RWPE2 (cell line): ENCODE measurements at places on chromosomes 12 and 14.

DNA sequence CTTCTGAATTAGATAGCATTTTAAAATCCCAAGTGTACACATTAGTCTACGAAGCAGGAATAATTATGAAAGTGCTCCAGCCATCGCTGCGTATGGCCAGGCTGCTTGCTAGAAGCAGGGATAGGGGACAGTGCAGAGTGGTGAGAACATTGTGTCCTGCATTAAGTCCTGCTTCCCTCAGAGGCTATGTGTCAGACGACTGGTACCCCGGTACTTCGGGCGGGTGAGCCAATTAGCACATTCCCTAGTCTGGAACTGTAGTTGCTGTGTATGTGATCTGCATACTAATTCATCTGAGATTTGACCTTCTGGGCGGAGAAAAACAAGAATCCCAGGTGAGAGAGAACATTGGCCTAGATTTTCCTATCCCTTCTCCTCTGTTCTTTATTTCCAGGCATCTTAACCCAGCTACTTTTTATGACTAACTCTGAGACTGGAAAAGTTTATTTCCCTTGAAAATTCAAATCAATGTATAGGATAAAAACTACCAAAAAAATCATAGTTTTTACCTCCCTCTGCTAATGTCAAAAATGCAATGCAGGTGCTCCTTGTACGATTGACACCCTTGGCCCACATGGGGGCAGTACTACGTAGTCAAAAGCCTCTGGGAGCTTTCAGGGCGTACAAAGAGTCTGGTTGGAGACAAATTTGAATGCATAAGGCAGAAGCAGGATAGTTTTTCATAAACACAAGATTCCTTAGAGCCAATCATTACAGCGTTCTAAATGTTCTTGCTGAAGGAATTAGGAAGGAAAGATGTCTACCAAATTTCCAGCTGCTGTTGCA is 764.3 kb downstream of the NOVA1 start:
- no peak for DNase-seq

GRCh38 chr12:84596266-84596665 is 316.3 kb downstream of the SLC6A15 start:
- no peak for DNase-seq

DNA sequence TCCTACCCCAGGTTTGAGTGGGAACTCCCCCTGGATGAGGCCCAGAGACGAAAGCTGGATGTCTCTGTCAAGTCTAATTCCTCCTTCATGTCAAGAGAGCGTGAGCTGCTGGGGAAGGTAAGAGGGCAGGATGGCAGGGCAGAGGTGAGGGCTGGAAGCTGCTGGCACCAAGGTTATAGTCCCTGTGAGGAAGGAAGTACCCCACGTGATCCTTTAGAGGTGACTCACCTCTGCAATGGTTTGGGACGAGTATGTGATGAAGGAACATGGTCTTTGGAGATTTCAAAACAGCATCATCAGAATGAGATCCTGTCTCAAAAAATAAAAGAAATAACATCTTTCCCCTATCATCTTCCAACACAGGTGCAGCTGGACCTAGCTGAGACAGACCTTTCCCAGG is 9.2 kb upstream of the MYL6B start:
- DNase-seq = no peak

GRCh38 chr12:111304642-111305071 is 64.2 kb downstream of the PHETA1 start:
- no peak for DNase-seq

DNA sequence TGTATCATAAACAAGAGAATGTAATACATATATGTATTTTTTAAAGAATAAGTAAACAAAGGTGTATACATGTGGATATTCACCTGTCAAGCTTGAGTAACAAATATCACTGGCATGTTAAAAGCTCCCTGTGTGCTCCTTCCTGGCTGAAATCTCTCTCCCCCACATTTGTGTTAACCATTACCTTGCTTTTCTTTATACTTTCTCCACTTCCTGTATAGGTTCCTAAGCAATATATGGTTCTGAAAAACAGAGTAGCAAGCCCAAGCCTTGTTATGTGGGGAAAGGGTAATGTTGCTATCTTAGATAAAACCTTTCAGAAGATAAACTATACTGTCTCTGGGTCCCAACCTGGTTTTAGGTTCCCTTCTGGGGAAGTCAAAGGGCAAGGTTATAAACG is 32.3 kb upstream of the TBC1D30 start:
- no peak for DNase-seq

DNA sequence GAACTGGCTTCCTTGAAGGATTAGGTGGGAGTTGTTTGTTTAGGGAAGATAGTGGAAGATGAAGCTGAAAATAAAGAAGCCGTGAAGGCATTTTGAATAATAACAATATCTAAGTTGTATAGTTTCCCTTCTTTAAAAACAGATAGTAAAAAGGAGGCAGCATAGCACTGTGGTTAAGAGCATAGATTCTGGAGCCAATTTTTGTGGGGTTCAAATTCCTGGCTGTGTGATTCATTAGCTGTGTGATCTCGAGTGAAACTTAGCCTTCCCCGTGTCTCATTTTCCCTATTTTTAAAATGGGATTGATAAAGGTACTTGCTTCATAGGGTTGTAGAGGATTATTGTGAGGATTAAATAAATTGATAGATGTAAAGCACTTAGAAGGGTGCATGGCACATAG is 104.5 kb downstream of the MYRFL start:
- DNase-seq = no peak

DNA sequence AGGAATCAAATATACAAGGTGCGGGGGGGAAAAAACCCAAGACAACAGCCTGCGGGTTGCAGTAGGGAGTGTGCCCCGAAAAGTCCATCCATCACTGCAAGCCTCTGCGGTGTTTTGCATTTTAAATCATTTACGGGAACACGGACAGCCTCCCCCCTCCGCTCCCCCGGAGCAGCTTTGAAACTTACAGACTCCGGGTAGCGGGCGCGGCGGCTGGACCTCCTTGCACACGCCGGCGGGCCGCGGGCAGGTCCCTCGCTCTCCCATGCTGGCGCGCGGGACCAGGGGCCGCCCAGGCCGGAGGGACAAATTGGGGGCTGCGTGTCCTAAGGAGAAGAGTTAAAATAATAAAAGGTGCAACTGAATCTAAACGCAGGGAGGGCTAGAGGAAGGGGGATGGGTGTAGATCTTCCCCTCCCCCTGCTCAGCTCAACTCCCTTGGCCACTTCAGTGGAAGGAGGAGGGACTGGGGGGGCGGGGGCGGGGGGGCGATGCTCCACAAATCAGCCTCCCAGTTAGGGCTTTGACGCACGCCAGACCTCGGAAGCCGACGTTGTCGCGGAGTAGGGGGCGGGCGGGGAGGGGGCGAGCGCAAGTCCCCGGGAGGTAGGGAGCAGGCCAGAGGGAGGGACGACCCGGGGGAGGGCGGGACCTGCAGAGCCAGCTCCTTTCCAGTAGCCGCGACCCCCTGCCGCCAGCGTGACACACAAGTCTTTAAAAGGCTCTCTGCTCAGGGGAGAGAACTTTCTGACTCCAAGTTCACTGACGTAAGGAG is at the start of gene KCNJ8:
TSS of gene KCNJ8 (minus strand) at position 349 of the 775 bp plus-strand sequence. CDS start 1,090 bp downstream, outside the sequence.
- no peak for DNase-seq

DNA sequence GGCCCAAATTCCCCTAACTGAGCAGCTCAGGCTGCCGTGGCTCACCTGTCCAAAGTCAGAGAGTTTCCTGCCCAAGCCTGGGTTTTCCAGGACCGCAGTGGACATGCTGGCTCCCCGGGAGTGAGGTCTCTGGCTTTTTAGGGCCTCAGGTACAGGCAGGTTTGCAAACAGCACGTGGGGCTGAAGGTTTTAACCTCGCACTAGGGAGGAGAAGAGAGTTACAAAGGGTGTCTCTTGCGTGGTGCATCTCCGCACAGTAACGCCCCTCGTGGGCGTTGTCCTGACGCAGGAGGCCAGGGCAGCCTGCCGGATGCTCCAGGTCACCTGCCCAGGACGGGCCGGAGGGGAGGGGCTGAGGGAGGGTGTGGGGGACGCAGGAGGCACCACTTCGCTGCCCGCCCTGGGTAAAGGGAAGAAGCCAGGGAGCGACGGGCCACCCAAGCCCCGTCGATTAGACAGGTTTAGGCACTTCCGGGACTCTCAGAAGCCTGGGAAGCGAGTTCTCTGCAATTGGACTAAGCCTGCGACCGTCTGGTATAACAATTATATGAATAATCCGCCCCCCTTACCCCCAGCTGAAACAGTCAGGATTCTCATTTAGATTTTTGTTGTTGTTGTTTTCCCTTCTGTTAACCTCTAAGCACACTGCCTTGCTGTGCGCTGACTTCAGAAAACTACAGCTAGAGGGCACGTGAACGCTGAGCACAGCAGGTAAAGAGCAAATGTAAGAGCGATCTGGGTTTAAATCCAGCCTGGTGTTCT is at the start of gene PAH:
TSS of gene PAH (minus strand) at position 219 of the 762 bp plus-strand sequence. CDS start at position 105, 114 bp downstream.
- DNase-seq = no peak

- DNase-seq = no peak
Observed at GRCh38 chr14:76191297-76191696, 39.6 kb downstream of the GPATCH2L start.

DNA sequence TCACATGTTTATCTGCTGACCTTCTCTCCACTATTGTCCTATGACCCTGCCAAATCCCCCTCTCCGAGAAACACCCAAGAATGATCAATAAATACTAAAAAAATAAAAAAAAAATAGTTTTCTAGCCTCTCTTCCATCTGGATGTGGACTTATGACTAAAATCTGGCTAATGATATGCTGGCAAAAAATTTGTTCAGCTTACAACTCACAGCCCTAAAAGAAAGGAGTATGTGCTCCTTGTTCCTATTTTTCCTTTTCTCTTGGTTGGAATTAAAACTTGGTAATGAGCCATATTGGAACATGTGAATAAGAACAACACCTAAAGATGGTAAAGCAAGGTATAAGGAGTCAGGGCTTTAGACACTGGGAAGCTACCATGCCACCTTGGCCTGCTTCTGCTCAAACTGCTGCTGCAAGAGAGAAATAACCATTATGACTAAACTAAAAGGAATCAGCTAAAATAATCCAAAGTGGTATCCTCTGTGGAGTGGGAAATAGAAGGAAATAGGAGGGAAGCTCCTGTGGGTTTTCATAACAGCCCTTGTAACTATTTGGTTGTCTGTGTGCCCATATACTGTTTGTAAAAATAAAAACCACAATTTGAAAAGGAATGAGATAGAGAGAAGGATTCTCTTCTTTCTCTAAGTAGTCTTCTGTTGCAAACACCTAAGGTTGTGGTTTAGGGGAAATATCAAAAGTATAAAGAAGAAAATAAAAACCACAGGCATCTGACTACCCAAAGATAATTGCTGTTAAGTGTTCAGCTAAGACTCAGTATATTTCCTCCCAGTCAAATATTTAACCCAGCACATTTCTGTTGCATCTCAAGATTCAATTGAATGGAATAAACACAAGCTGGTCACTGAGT is 53.8 kb downstream of the SDR9C7 start:
- no peak for DNase-seq
